Subcutaneous preadipocyte (primary cell): ENCODE measurements at places on chromosomes 12 and 14. TPM values are rescaled to one million over a fixed set of nuclear protein-coding genes. Genes with fewer than 3 reads are reported as not detected.

The FOXG1 gene
- total RNA-seq = under 0.01 and 0.20 TPM in 2 replicates

The AQP6 gene
- not detected in 2 replicates for total RNA-seq

The SMARCD1 gene
- 41.5 and 55.1 TPM in 2 replicates for total RNA-seq

The C12orf54 gene
- not detected in 2 replicates for total RNA-seq

The NPFF gene
- not detected in 2 replicates for total RNA-seq

The KCNMB4 gene
- 0.20 and 0.37 TPM in 2 replicates for total RNA-seq

The PTPRR gene
- total RNA-seq = 0.39 TPM in 1 of 2 replicates, not detected in the other

The GPR65 gene
- total RNA-seq = under 0.01 TPM in 1 of 2 replicates, not detected in the other

The NTF3 gene
- total RNA-seq = not detected in 2 replicates

The MUCL1 gene
- total RNA-seq = not detected in 2 replicates

The PGF gene
- total RNA-seq = 1.1 and 6.3 TPM in 2 replicates

The CD163L1 gene
- under 0.01 and 0.73 TPM in 2 replicates for total RNA-seq

The KLHL33 gene
- total RNA-seq = under 0.01 and 0.20 TPM in 2 replicates
